ENCODE measurements at places on chromosomes 7 and 10. TPM values are rescaled to one million over a fixed set of nuclear protein-coding genes. Genes with fewer than 3 reads are reported as not detected.

Gene GIMAP5
- polyA plus RNA-seq = 5.9 TPM

Gene KCNH2
- polyA plus RNA-seq = 21.8 TPM

DNA sequence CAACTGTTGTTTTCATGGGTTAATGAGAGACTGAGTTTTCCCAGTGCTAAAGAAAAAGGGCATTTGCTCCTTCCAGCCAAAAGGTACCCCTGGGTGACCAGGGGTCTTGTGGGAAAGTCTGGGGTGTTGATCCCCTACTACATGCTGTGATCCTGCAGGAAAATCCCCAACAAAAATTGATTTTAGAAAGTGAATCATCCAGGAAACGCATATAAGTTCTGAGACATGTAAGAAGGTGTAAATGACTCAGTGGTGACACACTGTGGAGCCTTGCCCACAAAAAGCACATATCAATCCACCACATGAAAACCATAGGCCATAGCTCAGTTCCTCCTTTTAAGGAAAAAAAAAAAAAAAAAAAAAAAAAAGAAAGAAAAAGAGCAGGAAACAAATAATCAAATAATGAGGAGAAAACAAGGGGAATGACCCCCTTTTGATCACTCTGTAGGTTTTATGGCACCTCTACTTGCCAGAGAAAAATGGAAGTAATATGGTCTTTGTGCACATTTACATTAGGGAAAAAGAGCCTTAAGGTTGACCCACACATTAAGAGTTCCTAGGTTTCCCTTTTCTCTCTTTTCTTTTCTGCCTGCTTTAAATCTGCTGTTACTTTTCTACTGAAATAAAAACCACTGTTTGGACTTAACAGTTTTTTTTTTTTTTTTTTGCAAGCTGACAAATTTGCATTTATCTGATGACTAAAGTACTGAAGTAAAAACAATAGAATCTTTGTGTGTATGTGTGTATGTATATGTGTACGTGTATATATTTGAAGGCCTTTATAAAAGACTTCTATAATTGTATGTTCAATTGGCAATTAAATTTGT lies 386.0 kb downstream of the KIF20B start:
- DNase-seq = no peak

GRCh38 chr7:38413784-38414183 lies 140.3 kb upstream of the TARP start:
- DNase-seq = no peak
